ENCODE measurements at places on chromosomes 5 and 9.

- no peak for DNase-seq
These were observed 338.6 kb downstream of the PTPRD start for GRCh38 chr9:10274175-10274574.

GRCh38 chr5:114447084-114447773, 85.4 kb downstream of the KCNN2 start:
- no peak for DNase-seq

GRCh38 chr9:102047549-102047948, 309.1 kb upstream of the GRIN3A start:
- no peak for DNase-seq

DNA sequence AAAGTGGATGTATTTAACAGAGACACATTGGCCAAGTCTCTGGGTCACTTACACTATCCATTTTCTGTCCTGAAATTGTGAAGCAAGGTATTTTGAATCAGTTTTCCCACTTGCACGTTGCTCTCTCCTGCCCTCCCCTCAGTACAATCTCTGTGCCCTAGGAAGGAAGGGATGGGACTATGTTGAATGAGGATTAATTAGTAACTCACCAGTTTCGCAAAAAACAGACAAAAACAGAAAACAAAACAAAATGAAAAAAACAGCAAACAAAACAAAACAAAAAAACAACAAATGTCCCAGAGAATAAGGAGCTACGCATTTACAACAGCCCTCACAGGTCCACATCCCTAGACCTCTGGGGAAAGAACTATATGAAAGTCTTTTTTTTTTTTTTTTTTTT, 1.1 kb upstream of the CD14 start:
- no peak for DNase-seq

DNA sequence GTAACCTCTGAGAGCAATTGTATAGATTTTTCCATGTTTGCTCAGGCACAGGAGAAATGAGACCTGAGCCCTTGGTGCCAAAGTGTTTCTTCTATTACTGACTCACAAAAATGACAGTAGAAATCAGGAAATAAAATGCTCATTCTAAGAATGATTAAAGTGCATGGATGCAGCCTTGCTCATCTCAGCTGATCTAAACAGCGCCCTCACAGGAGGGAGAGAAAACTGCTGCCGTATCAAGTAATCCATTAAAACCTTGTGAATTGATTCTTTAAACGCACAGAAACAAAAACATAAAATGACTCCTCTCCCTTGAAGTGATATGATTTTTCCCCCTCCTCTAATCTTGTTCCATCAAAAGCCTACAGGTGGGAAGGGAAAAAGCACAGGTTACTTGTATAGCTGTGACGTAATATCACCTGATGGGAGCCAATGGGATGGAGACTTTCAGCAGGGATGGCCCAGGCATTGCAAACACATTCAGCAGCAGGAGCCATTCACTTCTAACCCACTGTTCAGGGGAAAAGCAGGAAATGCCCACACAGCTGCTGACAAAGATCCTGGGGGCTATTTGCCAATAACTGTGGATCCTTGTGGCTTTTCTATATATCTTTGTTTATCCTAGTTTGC, 76.7 kb downstream of the PLCXD3 start:
- DNase-seq = no peak

DNA sequence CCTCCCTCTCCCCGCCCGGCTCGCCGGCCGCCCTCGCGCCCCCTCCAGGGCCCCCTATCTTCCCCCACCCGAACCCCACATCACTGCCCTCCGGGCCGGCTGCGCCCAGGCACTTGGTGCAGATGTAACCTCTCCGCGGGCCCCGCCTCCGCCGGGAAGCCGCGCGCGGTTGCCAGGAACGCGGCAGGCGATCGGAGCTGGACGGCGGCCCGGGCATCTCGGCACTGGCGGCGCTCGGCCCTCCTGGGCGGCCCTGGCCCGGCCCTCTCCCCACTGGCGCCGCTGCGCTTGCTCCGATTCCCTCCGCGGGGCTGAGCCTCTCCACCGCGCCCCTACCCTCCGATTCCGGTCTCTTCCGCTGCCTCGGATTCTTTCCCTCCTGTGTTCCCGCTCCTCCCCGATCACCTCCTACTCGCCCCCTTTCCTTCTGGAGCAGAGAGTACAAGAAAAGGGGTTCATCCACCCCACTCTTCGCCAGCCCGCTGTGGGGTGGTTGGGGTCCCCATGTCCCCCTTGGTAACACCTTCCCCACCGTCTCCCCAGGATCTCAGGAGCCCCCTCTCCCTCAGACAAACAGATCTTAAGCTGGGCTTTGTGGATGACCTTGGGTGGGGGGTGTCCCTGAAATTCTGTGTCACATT, 70.6 kb downstream of the C9orf50 start:
- peak; percentile 23 for DNase-seq

DNA sequence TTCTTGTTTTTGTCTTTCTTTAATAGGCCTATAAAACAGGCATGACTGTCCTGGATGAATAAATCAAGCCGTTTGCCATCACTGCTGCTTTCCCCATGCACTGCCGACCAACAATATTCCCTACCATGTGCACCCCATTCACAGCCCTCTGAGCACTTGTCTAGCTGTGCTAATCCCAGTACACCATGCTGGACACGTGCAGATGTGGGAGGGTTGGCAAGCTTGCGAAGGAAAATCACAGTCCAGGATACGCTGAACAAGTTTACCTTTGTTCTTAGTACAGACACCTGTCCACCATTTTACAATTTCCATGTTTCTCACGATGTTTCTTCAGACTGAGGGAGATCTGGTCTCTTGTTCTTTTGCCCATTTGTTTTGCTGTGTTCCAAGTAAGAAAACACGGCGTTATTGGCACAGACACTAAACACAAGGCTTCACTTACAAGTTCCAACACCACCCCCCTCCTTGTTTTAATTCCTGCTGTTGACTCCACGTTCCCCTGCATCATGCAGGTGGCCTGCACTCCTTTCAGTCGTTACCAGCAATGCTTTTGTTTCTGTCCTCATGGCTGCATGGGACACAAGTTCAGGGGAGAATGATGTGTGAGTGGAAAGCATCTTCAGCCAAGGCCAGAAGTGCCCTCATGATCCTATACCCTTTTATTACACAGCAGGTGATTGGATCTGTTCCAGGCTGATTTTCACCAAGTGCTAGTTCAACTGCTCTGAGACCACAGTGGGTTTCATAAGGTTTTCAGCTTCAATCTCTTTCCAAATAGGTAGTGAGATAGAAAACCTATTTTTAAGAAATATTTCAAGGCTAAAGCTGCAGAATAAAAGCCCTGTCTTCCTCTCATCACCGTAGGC, 608.9 kb downstream of the IRX1 start:
- no peak for DNase-seq

GRCh38 chr9:24738421-24738961, 192.8 kb upstream of the IZUMO3 start:
- DNase-seq = no peak

DNA sequence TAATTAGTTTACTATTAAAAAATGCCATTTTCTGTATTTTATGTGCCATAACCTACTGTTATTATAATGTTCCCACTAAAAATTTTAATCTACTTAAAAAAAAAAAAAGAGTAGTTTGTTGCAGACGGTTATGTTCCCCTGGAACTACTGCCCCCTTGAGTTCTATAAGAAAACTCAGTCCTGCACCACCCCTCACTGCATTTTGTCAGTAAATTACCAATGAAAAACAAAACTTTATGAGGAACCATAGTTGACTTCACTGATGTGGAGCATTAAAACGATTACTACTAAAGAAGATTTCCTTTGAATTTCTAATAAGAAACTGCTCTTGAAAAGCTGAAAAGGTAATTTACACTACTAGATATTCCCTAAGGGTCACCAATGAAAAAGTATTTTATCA, 288.7 kb downstream of the FBXL17 start:
- DNase-seq = no peak

- DNase-seq = no peak
These were observed 22.7 kb downstream of the CAVIN4 start for GRCh38 chr9:100600521-100601079.

DNA sequence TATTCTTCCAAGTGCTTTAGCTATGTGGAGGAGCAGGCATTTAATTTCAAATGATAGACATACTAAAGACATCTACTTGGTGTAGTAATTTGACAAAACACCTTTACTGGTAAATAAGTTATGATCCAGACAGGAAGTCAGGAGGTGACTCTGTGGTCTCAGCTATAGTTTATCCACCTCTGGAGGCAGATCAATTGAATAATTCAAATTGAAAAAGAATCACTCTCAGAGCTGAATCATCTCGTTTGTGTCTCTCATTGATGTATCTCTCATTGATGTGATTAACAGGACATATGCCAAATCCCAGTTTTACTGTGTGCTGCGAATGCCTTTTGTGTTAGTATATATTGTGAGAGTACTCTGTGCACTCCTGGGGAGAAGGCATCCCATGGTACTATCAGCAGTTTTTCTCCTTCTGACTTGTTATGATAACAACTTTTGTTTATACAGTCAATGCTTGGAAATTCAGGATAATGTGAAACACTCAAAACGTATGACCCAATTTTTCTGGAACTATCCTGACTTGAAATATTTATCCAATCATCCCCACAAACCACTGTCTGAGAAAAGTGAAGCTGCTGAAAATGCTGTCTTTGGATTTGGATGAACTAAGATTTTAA, 48.5 kb upstream of the DAB2 start:
- DNase-seq = no peak

- no peak for DNase-seq
These were observed 44.2 kb downstream of the FAF2 start for GRCh38 chr5:176492431-176492830.

DNA sequence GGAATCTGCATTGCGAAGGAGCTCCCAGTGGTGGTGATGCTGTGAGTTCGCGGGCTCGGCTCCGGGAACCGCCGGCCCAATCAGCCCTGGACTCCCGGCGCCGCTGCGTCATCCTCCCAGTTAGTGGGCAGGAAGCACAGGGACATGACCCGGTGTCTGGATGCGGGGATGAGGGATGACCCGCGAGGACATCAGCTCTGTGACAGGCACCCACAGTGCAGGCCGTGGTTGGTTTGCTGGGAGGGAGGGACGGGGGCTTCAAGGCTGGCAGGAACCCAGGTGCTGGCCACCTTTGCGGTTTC, 996 bp downstream of the NXNL2 start:
- DNase-seq = no peak

- no peak for DNase-seq
These were observed 320.8 kb upstream of the SGCD start for GRCh38 chr5:156006026-156006647.

- no peak for DNase-seq
These were observed 4.5 kb upstream of the RPL26L1 start for GRCh38 chr5:172954751-172955159.

GRCh38 chr5:97525780-97526179, 342.7 kb upstream of the RIOK2 start:
- DNase-seq = no peak

- DNase-seq = no peak
These were observed 4.3 kb upstream of the RNF44 start for GRCh38 chr5:176541338-176542134.

DNA sequence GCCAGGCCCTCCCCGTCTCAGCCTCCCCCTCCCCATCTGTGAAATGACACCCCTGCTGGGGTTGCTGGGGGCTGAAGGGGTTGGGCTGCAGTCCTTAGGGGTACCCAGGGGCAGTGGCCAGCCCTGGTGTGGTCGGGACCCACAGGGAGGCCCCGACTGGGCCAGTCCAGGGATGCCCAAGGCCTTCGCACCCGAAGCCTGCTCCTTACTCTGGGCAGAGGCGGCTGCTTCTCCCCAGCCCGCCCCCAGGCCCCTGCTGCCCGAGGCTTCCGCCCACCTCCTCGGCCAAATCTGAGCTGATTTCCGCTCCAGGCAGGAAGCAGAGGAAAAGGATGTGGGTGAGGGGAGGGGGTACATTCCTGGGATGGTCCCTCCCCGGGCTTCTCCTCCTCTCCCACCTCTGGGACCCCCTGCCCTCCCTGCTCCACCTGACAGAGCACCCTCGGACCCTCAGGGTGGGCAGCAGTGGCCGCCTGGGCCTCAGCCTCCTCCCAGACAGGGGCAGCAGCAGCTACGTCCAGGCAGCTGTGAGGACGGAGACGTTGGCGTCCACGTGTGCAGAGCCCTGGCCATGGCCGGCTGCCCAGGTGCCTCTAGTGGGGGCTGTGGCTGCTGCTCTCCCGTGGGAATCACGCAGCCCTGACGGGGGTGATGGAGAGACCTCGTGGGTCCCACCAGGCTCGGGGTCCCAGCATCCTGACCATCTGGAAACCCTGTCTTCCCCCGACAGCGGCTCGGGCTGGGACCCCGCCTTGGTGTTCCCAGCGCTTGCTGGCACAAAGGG, 4.2 kb upstream of the NRARP start:
- DNase-seq = no peak

- DNase-seq = no peak
These were observed 477.2 kb downstream of the ICE1 start for GRCh38 chr5:5899716-5900115.

DNA sequence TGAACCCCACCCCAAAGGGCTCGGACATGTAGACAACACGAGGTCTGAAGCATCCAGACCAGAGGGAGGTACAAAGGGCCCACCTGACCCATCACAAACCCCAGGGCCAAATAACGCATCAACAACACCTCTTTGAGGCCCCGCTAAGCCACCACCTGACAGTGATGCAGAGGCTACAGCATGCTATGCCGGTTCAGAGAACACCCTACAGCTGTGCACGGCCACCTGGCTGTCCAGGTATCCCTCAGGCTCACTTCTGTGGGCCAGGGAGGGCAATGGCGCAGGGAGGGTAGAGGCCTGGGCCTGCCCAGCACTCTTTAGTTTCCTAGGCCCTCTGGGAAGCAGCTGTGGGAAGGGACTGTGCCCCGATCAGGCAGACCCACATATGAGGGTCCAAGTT, 190.1 kb downstream of the CDK5RAP2 start:
- no peak for DNase-seq

GRCh38 chr9:607417-607816, 234.1 kb upstream of the DMRT1 start:
- DNase-seq = no peak

DNA sequence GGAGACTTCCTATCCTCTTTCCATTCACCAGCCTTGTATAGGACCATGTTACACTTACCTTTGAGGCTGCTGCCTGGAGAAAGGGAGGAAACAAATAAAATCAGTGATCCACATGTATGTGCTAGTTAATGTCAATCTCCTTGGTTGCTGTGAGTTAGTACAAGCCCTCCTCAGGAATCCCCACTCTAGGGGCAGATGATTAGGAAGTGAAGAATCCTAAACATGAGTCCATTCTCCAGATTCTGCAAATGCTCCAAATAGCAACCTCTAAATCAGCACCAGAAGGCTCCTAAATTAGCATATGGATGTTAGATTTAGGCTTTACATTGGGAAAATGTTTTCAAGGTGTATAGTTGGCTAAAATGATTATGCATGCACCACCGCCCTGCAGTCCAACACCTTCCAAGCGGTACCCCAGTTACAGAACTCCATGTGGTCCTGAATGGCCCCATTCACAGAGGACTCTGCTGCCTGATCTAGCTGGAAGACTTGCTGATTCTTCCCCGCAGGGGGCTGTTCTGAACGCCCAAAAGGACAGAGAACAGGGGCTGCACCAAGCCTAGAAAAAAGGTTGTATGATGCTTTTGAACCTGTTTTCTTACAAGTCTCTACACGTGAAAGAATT, 123.2 kb downstream of the TLE1 start:
- no peak for DNase-seq

- no peak for DNase-seq
These were observed 18.8 kb downstream of the SRD5A1 start for GRCh38 chr5:6652025-6652424.

GRCh38 chr5:625516-625915, 13.4 kb downstream of the CEP72 start:
- no peak for DNase-seq

GRCh38 chr9:131099102-131099606, 2.8 kb downstream of the AIF1L start:
- DNase-seq = no peak

- peak; percentile 4 for DNase-seq
These were observed 597.9 kb upstream of the SGCD start for GRCh38 chr5:155728857-155729683.

Measured in NCI-H1105 (cell line).